Stimulated activated CD4-positive, alpha-beta T cell treated with anti-CD3 and anti-CD28 coated beads, Interleukin-12 subunit alpha, Interleukin-12 subunit beta, amount 100 ng/mL, for 48 hours (primary cell): ENCODE measurements at places on chromosomes 4 and X.

DNA sequence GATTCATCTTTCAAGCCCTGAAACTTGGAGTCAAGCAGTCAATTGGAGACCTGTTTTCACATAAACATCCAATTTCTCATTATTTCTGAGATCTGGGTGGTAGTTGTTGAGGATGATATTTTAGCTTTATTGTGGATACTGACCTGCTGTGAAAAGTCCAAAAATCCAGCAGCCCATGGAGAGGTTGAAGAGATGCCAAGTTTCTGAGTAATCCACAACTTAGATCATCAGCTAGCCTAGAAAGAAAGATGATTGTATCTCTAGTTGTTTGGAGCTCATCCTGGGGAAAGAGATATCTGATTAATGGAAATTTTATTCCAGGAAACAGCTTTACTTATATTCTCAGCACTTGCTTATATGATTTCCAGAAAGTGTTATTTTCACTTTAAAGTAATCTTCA lies 48.6 kb upstream of the DCX start:
- no peak for DNase-seq

DNA sequence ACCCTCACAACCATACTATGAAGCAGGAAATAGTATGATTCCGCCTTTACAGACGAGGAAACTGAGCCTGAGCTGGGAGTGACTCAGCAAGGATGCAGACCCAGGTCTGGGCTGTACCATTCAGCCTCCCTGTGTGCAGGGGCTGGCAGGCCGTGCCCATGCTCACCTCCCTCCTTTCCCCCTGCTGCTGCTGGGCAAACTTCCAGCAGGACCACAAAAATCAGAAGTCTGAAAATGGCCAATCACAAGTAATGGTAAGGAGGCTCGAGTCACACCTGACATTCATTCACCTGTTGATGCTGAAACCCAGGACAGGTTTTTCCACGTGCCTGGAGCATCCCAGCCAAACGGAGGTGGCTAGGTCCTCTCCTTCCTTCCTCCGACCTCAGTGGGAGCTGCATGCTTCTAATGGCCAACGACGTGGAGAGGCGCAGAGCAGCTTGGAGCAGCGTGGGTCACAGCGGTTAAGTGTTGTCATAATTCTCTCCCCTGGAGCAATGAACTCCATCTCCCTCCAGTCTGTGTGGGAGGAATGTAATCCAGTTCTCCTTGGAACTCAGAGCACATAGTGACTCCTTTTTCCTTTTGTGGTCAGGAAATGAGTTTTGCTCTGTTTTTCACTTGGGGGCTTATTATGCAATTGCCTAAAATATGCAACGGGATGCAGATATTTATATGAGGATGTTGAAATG lies 371.7 kb downstream of the BCOR start:
- no peak for DNase-seq

DNA sequence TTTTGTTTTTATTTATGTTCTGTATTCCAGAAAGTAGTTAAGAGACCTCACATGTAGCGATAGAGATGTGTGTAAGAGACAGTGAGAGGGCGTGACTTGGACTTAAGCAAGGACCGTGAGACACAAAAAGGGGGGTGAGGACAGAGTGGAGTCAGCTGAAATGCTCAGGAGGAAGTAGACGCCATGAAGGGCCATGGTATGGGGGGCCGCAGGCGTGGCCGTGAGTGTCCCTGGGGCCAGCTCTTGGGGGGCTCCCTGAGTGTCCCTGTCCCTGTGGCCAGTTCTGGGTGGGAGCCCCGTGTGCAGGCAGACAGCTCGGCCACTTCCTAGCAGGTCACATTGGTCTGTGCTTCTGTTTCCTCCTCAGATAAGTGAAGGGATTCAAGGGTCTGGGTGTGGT lies 23.0 kb upstream of the MSANTD1 start:
- no peak for DNase-seq

DNA sequence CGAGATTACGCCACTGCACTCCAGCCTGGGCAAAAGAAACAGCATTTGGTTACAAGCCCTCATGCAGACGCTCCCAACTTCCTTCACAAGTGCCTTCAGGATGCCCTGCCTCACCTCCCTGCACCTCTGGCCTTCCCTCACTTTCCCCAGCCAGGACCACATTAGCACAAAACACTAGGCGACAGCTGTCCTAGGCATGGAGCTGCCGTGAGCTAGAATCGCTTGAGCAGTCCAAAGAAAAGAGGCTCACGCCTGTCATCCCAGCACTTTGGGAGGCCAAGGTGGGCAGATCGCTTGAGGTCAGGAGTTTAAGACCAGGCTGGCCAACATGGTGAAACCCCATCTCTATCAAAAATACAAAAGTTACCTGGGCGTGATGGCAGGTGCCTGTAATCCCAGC lies 15.8 kb downstream of the RNF212 start:
- no peak for DNase-seq

DNA sequence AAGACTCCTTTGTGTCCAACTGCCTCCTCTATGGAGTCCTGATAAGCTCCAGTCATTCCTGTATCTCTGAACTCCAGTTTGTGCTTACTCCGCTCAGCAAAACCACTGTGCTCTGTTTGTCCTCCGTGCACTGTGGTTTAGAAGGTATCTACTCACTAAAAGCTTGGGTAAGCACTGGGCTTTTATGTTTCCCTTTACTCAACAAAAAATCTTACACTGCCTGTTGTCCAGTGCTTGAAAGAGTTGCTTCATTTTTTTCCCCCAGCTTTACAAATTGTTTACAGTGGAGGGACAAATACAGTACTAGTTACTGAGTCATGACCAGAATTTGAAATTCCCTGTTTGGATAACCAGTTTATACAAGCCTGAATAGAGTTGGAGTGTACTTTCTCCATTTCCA lies 545.3 kb upstream of the FAT1 start:
- no peak for DNase-seq

DNA sequence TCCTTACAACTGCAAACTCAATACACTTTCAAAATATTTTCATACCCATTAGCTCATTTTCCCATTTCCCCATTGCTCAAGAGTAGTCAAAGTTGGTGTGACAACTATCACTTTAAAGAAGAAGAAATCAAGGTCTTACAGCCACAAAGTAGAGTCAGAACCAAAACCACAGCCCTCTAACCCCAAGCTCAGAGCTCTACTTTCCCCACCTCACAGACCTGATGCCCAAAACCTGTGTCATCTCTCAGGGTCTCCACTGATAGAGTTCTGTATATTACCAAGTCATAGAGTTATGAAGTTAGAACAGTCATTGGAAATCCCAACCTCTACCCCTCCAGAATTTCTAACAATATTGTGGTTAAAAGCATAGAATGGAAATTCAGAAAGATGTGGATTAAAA lies 505.8 kb downstream of the RAB28 start:
- DNase-seq: no peak

GRCh38 chr4:184032091-184032490 lies 127.0 kb downstream of the STOX2 start:
- no peak for DNase-seq

GRCh38 chrX:138411048-138411447 lies 300.5 kb downstream of the FGF13 start:
- no peak for DNase-seq

DNA sequence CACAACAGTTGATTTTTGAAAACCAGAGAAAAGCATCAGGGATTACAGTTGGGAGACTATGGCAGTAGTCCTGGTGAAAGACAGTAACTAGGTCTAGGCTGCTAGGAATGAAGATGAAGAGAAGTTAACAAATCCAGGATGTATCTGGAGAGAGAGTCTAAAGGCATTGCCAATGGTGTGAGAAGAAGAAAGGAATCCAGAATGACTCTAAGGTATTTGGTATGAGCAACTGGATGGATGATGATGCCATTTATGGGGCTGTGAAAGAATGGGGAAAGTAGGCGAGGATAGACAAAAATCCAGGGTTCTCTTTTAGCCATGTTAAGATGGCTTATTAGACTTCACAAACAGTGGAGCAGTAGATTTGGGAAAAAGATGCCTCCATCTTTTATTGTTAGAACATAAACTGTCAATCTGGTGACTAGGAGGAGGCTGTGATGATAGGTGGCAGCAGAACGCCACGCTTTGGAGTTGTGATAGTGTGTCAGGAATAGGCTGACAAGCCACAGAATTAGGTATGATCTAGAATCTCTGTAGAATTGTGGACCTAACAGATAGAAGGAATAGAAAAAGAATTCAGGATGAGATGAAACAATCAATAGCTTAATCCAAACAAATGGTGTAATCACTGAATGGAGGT lies 27.3 kb upstream of the JADE1 start:
- no peak for DNase-seq

GRCh38 chr4:111198446-111198845 lies 575.6 kb upstream of the PITX2 start:
- DNase-seq: no peak

DNA sequence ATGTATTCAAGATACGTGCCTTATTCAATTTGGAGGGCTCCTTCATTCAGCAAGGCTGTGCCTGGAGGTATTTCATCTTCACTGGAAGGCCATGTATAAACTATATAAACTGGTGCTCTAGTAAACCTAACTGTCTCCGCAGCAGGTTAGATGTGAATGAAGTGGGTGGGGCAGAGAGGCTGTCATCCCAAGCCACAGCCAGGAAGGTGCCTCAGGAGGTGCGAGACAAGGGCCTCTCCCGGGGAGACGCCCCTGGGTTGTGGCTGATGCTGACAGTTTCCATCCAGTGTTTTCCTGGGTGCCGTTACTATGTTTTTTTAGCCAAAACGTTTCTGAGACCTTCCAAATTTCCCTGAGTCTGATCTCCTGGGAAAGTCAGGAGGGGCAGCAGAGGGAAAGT lies 221.5 kb upstream of the RPL34 start:
- DNase-seq: no peak

- no peak for DNase-seq
Observed at GRCh38 chr4:187135878-187136277, 412.2 kb upstream of the FAT1 start.

GRCh38 chrX:130280901-130281300 lies 12.2 kb upstream of the ZNF280C start:
- no peak for DNase-seq

DNA sequence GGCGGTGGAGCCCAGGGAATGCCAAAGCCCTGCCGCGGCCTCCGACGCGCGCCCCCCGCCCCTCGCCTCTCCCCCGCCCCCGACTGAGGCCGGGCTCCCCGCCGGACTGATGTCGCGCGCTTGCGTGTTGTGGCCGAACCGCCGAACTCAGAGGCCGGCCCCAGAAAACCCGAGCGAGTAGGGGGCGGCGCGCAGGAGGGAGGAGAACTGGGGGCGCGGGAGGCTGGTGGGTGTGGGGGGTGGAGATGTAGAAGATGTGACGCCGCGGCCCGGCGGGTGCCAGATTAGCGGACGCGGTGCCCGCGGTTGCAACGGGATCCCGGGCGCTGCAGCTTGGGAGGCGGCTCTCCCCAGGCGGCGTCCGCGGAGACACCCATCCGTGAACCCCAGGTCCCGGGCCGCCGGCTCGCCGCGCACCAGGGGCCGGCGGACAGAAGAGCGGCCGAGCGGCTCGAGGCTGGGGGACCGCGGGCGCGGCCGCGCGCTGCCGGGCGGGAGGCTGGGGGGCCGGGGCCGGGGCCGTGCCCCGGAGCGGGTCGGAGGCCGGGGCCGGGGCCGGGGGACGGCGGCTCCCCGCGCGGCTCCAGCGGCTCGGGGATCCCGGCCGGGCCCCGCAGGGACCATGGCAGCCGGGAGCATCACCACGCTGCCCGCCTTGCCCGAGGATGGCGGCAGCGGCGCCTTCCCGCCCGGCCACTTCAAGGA lies at the start of gene FGF2:
Gene FGF2, plus strand, starts transcription at position 279 of the 705 bp plus-strand sequence. Its CDS starts 344 bp downstream, at position 623.
- peak; percentile 11 for DNase-seq

GRCh38 chr4:86156531-86156930 lies 203.3 kb downstream of the MAPK10 start:
- DNase-seq: no peak

DNA sequence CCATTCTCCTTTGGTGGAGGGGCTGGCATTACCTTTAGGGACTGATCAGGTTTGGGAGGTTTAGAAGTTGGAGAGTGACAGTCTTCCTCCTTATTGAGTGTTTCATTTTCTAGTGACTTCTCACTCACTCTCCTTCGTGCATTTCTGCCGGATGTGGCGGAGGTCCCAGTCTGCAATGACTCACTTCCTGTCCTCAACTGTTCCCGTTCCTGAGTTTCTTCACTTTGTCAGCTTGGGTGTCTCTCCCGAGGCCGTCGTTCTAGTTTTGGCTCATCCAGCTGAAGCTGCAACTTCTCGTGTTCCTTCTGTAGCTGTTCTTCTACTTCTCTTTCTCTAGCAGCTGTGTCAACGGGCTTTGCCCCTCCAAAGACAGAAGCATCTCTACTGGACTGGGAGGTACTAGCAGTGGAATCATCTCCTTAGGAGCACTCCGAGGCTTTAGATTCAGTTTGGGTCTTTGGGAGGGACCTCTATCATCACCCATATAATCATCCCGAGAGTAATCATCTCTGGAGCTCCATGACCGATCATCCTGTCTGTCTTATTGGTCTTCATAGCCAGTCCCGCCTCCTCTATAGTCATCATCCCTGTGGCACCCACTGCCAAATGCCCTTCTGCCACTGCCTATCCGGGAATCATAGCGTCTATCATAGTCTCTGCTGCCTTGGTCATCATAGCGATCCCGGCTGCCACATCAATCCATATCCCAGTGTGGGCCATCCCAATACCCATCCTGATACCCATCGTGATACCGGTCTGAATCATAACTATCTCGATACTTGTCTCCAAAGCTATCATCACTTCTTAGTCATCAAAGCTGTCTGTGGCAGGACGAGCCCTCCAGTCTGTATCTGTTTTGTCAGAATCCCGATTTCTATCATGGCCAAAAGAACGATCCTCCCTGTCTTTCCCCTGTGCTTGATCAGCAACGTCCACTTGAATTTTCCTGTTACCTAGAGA lies 35.3 kb upstream of the VSIG4 start:
- DNase-seq: peak; percentile 16

GRCh38 chr4:86818841-86819240 lies 30.3 kb downstream of the SLC10A6 start:
- no peak for DNase-seq

GRCh38 chr4:37662861-37663390 lies 23.2 kb downstream of the RELL1 start:
- DNase-seq: no peak

- no peak for DNase-seq
Observed at GRCh38 chr4:2858451-2859217, 15.0 kb downstream of the ADD1 start.

GRCh38 chrX:130704053-130705038 lies 198.7 kb downstream of the ENOX2 start:
- DNase-seq: no peak

- no peak for DNase-seq
Observed at GRCh38 chrX:141733371-141733770, 34.8 kb upstream of the SPANXD start.

GRCh38 chrX:134452596-134452995 lies 7.4 kb upstream of the HPRT1 start:
- DNase-seq: no peak

DNA sequence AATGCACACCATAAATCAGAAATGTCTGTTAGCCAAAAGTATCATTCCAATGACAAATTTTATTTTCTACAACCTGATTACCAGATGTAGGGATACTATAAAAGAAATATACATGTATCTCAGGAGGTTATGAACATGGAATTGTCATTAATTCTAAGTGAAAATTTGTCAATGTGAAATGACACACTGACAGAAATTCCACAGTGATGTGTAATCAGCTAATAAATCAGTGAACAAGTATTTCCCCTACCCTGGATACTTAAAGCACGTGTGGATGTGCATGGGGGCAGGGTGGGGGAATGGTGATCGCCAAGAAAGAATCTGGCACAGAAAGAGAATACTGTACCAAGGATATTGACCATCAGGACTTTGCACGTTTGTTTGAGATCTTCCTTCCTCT lies 123.6 kb downstream of the SH3RF1 start:
- no peak for DNase-seq
